Fibroblast of skin of scalp (primary cell): ENCODE measurements at places on chromosomes 3 and 15.

DNA sequence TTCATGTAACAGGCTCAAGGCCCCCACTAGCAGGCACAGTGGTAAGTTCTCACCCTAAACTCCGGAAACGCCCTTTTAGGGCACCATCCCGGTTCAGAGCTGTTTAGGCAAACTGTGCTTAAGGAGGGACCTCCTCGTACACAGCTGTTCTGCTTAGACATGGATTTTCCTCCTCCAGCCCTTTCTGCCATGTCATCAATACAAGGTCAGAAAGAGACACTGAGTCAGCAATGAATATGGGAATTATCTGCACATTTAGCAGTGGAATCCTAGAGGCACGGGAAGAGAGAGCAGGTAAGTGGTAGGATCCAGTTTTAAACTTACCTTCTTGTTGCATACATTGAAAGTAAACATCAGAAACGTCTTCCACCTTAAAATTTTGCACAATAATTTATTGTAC, 107.3 kb downstream of the KCNAB1 start:
- DNase-seq = no peak

- DNase-seq = no peak
These were observed 92.7 kb downstream of the PEAK1 start for GRCh38 chr15:77327168-77327567.

DNA sequence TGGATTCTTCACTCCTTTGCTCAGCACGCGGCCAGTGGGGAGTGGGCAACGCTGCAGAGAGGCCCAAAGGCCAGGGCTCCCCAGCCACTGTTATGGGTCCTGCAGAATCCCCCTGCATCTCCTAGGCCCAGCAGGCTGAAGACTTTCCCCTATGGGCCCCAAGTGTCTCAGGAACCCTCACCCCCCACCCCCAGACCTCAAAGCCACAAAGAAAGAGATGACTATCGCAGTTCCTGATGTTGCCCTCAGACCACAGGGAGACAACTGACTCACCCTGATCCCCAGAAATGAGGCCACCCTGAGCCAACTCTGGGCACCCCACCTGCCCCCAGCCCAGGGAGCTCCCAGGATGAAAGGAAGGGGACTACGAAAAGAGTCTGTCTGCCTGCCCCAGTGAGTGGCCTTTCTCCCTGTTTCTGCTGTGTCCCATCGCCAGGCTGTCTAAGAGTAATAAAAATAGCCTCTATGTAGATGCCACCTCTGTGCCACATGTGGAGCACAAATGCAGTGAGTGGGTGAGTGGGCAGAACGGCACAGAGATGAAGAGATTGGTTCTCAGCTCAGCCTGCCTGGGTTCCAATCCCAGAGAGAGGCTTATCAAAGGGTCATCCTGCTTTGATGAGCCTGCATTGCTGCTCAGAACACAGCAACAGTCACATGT, 283.0 kb downstream of the UACA start:
- no peak for DNase-seq

- DNase-seq = no peak
These were observed 222.7 kb downstream of the EFHB start for GRCh38 chr3:19711160-19711782.

- peak; percentile 19 for DNase-seq
These were observed 70.6 kb downstream of the AP4E1 start for GRCh38 chr15:50979041-50979440.

DNA sequence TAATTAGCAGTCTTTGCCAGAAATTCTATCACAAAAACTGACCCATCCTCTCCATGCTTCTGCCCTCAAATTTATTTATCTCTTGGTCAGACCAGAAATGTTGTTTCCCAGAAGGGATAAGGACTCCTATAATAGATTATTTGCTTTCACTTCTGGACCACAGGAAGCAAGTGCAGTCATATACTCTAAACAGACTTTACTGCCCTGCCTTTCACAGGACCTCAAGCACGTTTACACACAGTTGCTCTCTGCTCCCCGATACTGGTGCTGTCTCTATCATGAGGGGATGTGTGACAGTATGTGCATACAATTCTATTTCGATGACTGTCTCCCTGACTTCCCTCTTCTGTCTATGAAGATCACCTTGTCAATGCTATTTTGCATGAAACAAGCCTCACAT, 205.5 kb upstream of the TGFBR2 start:
- DNase-seq = no peak

DNA sequence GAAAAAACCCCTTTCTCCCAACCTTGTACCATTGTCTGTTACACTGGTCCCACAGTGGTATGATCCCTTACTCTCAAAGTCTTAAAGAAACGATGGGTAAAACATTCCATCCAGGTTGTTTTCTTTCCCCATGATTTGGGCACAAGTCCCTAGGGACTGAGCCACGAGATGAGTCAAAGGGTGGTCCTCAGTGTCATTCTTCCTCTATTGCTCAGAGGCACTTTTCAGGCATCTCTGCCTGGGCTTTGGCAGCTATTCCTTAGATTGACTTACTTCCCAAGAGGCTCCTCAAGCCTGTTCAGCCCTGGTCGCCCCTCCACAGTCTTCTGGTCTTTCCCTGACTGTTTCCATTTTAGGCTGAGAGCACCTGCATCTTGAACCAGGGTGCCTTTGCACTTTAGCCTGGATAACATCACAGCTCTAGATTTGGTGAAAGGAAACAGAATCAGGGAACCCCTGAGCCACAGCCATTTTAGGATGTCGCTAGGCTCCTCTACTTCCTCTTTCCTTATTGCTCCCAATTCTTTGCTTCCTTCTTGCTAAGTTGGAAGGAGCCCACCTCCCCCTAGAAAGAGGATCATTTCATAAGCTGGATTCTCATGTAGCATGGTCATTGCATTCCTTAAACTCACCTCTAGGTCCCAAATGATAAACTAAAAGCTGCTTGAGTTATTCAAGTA, 131.0 kb upstream of the TPRG1 start:
- DNase-seq = peak; percentile 59

DNA sequence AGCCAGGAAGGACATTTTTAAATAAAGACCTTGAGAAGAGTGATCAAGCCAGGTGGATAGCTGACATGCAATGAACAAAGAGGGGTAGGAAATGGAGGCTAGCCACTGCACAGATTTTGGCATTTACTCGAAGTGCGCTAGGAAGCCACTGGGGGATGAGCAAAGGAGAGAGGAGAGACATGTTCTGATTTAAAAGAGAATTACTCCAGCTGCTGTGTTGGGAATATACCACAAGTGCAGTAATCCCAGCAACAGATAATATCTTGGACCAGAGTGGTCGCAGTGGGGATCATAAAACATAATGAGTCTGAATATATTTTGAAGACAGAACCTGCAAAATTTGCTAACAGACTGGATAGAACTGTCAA, 19.9 kb downstream of the KPNA4 start:
- no peak for DNase-seq

- no peak for DNase-seq
These were observed 242.3 kb upstream of the ICE2 start for GRCh38 chr15:60721257-60721626.

- DNase-seq = no peak
These were observed 207.0 kb upstream of the NSMCE3 start for GRCh38 chr15:29476503-29477080.

- DNase-seq = peak; percentile 52
These were observed 39.4 kb upstream of the LMOD3 start for GRCh38 chr3:69161587-69162307.

GRCh38 chr3:195609229-195609628, 25.5 kb upstream of the APOD start:
- DNase-seq = no peak

DNA sequence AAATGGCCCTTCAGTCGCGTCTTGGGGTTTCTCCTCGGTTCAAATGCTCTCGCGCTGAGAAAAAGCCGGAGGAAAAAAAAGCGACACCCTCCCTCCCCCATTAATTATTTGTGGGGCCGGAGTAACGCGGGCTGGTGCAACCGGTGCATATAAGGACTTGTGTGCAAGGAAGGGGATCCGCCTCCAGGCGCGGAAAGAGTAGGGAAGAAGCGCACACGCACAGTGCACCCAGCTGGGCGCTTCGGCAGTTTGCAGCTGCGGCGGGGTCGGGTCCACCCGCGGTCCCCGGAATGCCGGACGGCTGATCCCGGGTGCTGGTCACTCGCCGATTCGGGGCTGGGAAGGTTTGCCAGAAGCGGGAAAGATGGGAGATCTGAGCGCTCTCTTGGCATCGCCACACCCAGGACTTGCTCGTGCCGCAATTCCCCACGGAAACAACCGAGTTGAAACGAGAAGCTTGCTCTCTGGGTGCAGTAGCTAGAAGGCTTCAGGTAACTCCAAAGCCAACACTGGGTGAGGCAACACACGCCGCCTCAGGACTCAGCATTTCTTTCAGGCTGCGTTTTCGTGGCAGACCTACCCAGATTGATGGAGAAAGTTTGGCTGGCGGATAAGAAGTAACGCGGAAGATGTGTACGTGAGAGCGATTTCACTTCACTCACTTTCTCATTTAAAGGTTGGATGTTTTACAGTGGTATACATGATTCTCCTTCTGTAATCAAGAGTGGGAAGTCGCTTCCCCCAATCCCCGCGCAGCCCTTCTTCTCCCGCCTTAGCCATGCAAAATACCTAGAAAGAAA, 720 bp upstream of the TNIK start:
- peak; percentile 43 for DNase-seq

GRCh38 chr3:169940470-169941181, 26.0 kb upstream of the SEC62 start:
- no peak for DNase-seq

GRCh38 chr3:50130436-50130835, 24.7 kb upstream of the SEMA3F start:
- DNase-seq = no peak

DNA sequence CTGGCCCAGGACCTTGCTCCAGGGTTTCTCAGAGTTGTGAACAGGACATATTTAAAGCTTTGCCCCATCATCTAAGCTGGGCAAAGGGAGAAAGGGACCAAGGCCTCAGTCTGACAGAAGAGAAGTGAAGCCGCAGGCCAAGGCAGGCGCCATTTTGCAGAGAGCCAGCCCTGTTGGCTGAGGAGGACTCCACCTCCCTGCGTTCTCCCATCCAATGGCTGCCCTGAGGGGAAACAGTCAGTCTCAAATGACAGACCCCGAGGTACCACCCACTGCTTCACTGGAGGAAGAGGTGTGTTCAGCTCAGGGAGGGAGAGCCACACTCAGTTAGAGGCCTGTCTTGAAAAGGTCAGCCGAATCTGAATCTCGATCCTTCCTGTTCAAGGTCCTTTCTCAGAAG, 86.1 kb downstream of the ADAMTS17 start:
- DNase-seq = no peak
